ENCODE measurements at places on chromosomes 3 and 15.

GRCh38 chr3:194287977-194288706, 63.0 kb downstream of the CPN2 start:
- DNase-seq: no peak
- no peak overlapping the region for H3K27ac ChIP-seq
- H3K36me3 ChIP-seq: no peaks in the 10 kb centered on the region
- no peak overlapping the region for H3K4me3 ChIP-seq
- peaks cover 4% of the 10 kb centered on the region for H3K27me3 ChIP-seq
- no peaks in the 10 kb centered on the region for H3K4me1 ChIP-seq

DNA sequence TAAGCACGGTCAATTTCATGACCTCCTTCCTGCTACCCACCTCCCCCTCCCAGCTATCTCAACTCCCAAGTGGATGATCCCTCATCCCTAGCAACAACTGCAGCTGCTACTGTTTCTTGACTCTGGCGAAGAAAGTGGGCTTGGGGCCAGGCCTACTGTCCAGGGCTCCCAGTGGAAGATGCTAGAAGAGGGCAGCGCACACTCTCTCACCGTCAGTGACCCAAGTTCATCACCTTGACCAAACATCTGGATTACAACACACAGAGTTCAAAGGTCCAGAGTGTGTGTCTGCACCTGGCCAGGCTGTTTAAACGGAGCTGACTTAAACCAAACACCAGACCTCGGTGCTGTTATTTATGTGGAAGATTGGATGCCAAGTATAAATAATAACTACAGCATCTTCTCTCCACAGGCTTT, 385.6 kb downstream of the SHQ1 start:
- H3K36me3 ChIP-seq: no peaks in the 10 kb centered on the region
- H3K27me3 ChIP-seq: peaks cover 20% of the 10 kb centered on the region

DNA sequence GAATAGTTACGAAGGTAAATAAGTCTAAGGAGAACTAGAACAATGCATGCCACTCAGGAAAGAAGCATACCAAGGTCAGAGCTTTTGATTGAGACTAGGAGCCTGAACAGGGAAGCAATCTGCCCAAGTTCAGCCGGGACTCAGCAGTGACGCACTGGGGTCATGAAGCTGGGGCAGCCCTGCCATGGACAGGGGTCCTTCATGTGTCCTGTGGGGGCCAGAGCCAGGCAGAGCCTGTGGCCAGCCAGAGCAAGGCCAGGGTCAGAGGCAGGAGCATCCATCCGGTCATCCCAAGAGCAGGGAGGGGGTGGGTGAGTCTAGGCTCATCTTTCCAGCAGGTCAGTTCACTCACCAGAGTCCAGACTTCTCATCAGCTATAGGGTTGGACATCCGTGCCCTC, 47.9 kb downstream of the FGD5 start:
- no peaks in the 10 kb centered on the region for H3K36me3 ChIP-seq
- H3K4me1 ChIP-seq: no peaks in the 10 kb centered on the region
- no peak for DNase-seq
- no peak overlapping the region for H3K27ac ChIP-seq

DNA sequence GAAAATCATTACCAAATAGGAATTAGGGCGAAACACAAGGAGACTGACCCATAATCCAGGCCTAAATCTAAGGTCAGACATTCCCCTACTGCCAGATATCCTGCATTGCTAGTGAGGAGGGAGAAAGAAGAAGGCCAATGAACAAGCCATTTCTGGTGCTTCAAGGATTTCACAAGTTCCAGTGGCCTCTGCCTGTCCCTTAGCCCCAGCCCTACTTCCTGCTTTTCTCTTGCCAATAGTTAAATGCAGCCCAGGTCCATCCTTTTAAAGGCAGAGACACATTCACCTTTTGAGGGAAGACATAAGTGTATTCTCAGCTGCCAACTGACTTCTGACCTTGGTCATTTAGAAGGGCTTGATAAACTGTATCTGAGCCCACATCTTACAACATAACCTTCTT, 135.8 kb downstream of the ZNF621 start:
- H3K4me1 ChIP-seq: no peaks in the 10 kb centered on the region
- no peak overlapping the region for H3K27ac ChIP-seq
- no peaks in the 10 kb centered on the region for H3K36me3 ChIP-seq
- DNase-seq: no peak
- H3K27me3 ChIP-seq: peaks cover 10% of the 10 kb centered on the region
